ENCODE measurements at places on chromosomes 11 and 22. TPM values are rescaled to one million over a fixed set of nuclear protein-coding genes. Genes with fewer than 3 reads are reported as not detected.

Gene MLC1
- polyA plus RNA-seq, result 0.06 TPM

Gene TMPRSS13
- polyA plus RNA-seq, result 0.09 TPM

Gene ZNF214
- not detected for polyA plus RNA-seq

Gene OR10D3
- not detected for polyA plus RNA-seq

Gene SEPTIN5
- polyA plus RNA-seq, result 0.07 TPM

Gene PIWIL4
- polyA plus RNA-seq, result 0.37 TPM

Gene LMNTD2
- 0.88 TPM for polyA plus RNA-seq

Gene NCAM1
- polyA plus RNA-seq, result 0.09 TPM

Gene MS4A18
- polyA plus RNA-seq, result not detected

Gene PHOX2A
- not detected for polyA plus RNA-seq

Gene FOSL1
- 5.0 TPM for polyA plus RNA-seq

Gene GAL3ST3
- polyA plus RNA-seq, result not detected

Gene TNNT3
- not detected for polyA plus RNA-seq

Gene OR51B6
- not detected for polyA plus RNA-seq

Gene DBX1
- polyA plus RNA-seq, result not detected

Gene KRTAP5-9
- polyA plus RNA-seq, result not detected

Gene NFAM1
- 0.20 TPM for polyA plus RNA-seq

Gene FAM180B
- not detected for polyA plus RNA-seq

Gene FDXACB1
- polyA plus RNA-seq, result 12.0 TPM

Gene CPT1A
- 6.6 TPM for polyA plus RNA-seq

Gene SLC22A12
- polyA plus RNA-seq, result not detected

Gene HIC2
- 0.66 TPM for polyA plus RNA-seq

Gene SLC6A5
- polyA plus RNA-seq, result not detected

Gene SART1
- polyA plus RNA-seq, result 60.5 TPM

Gene RIBC2
- not detected for polyA plus RNA-seq

Gene GRAMD1B
- polyA plus RNA-seq, result 9.6 TPM

Gene OR5A1
- not detected for polyA plus RNA-seq

Gene HBE1
- not detected for polyA plus RNA-seq

Gene GSTT2B
- polyA plus RNA-seq, result 0.29 TPM

Gene HBG1
- polyA plus RNA-seq, result not detected

Gene OR8G1
- not detected for polyA plus RNA-seq

Gene OR4D5
- polyA plus RNA-seq, result not detected

Gene MAJIN
- not detected for polyA plus RNA-seq

Gene KRTAP5-7
- polyA plus RNA-seq, result not detected

Gene C22orf31
- not detected for polyA plus RNA-seq

Gene SCGB1C1
- not detected for polyA plus RNA-seq

Gene KRTAP5-11
- not detected for polyA plus RNA-seq

Gene DMC1
- 3.8 TPM for polyA plus RNA-seq

Gene AAMDC
- 18.6 TPM for polyA plus RNA-seq

Gene TTC38
- polyA plus RNA-seq, result 17.5 TPM

Gene IRF7
- 70.7 TPM for polyA plus RNA-seq

Gene PNPLA5
- polyA plus RNA-seq, result not detected

Gene FADS1
- polyA plus RNA-seq, result 44.9 TPM

Gene TENM4
- polyA plus RNA-seq, result not detected

Gene GRIK4
- polyA plus RNA-seq, result 0.97 TPM

Gene WNT11
- polyA plus RNA-seq, result not detected

Gene AQP11
- polyA plus RNA-seq, result 1.2 TPM

Gene RAPSN
- not detected for polyA plus RNA-seq

Gene OR2AG1
- not detected for polyA plus RNA-seq

Gene NEFH
- 0.16 TPM for polyA plus RNA-seq

Gene RPS3
- 2,300 TPM for polyA plus RNA-seq
